ENCODE measurements at places on chromosomes 7 and 10.

- peak; percentile 70 for DNase-seq
These were observed 1.5 kb downstream of the PDLIM1 start for GRCh38 chr10:95289003-95289920.

DNA sequence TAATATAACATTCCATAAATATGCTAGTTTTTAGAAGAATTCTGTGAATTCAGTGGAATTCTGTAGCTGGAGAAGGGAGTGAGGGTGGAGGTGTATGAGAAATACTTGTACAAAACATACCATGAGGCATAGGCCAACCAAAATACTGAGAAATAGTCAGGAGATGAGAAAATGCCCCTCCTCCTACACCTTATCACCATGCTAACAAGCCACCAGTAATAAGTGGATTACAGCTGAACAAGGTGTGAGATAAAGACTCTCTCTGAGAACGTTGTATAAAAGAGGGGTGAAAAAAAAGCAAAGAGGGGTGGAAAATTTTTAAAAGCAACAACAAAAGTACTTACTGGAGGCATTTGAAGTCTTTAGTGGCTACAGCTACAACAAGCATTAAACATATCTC, 90.4 kb upstream of the IGFBP3 start:
- no peak for DNase-seq

GRCh38 chr10:30820261-30820991, 190.9 kb upstream of the LYZL2 start:
- no peak for DNase-seq

- no peak for DNase-seq
These were observed 149.8 kb downstream of the DOCK4 start for GRCh38 chr7:112056409-112056808.

DNA sequence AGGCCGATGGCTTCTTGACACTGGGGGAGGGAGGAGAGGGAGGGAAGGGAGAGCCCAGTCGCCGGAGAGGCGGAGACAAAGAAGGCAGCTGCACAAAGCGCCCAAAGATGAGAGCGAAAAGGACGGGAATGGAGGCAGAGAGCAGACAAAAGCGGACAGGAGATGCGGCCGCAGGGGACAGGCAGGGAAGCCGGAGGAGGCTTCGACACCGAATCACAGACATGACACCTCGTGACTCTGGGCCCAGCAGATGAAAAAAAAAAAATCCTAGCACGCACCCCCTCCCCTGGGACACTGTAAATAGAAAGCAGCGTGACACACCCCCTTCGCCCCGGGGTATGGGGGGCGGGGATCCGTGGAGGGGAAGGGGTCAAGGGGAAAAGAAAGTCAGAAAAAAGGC, 976 bp downstream of the NAT16 start:
- DNase-seq, result no peak

DNA sequence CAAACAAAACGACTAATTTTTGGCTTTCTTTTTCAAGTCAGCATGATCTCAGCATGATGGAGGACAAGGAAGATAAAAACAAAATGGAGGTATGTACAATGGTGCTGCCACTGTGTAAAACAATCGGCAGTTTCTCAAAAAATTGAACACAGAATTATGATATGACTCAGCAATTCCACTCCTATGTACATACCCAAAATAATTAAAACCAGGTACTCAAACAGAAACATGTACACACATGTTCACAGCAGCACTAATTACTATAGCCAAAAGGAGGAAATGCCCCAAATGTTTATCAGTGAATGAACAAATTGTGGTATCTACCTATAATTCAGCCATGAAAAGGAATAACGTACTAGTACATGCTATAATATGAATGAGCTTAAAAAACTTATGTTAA, 29.9 kb downstream of the SNX13 start:
- DNase-seq, result no peak
